ENCODE measurements at places on chromosomes 4 and X. TPM values are rescaled to one million over a fixed set of nuclear protein-coding genes. Genes with fewer than 3 reads are reported as not detected.

GRCh38 chr4:27986476-27986875 is 1125.8 kb downstream of the STIM2 start:
- no peak for DNase-seq

DNA sequence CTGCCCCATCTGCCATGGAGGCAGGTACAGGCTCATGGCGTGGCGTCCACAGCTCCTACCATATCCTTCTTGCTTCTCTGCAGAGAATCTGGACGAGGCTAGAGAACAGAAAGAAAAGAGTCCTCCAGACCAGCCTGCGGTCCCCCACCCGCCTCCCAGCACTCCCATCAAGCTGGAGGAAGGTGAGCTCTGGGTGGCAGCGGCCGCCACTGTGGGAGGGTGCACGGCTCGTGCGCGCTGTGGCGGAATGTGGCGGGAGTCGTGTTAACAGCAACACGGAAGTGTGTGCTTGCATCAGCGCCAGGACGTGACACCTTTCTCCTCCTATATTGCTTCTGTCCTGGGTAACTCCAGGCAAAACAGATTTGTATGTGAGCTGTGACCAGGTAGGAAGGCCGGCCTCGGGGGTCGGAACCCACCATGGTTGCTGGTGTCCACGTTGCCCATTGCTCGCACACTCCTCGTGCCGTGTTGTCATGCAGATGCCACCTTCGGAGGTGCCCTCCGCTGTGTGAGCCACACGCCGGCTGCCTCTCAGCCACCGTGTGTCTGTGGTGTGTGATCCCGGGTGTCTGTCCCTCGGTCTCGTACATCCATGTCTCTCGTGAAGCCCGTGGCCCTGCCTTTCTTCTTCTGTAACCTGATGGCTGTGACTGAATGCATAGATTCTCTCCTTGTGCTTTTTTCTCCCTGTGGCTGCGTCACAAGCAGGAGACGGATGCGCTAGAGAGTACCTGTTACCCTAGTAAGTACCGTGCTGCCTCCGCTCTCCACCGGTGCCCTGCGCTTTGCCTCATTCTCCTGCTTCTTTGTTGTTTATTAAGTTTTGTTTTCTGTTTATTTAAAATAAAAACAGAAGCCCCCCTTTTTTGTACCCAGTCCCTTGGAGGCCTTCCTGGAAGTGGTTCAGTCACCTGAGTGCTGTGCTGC is 37.0 kb downstream of the NOP14 start:
- DNase-seq: no peak

GRCh38 chr4:78481180-78481579 is 70.4 kb upstream of the ANXA3 start:
- DNase-seq: no peak

GRCh38 chrX:111837197-111837596 is 38.8 kb upstream of the TRPC5OS start:
- no peak for DNase-seq

DNA sequence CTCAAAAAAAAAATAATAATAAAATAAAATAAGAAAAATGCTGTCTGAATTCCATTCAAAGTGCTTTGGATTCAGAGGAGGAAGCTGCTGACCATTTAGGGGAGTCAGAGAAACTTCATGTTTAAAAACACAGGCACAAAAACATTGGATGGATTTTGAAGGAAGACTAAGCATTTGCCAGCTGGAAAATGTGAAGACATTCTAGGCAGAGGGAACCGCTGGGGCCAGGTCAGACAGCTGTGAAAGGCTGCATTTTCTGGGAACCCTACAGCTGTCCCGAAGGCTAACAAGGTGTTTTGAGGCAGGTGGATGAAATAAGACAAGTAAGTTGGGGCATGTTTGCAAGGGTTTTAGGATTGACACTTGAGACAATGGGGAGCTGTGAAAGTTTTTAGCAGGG is 38.6 kb downstream of the ING2 start:
- no peak for DNase-seq

GRCh38 chr4:44446191-44446590 is 2.4 kb downstream of the KCTD8 start:
- DNase-seq: no peak

DNA sequence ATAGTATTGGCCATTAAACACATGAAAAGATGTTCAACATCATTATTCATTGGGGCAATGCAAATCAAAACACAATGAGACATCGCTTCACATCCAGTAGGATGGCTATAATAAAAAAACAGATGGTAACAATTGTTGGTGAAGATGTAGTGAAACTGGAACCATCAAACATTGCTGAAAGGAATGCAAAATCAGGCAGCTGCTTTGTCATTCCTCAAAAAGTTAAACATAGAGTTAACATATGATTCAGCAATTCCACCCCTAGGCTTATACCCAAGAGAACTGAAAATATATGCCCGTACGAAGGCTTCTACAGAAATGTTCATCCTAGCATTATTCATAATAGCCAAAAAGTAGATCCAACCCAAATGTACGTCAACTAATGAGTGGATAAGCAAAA is 144.0 kb upstream of the NAP1L5 start:
- no peak for DNase-seq

- no peak for DNase-seq
Measured at GRCh38 chr4:54525602-54526001, 132.2 kb upstream of the KIT start.

GRCh38 chr4:153233761-153234371 is 29.6 kb downstream of the TRIM2 start:
- no peak for DNase-seq

GRCh38 chr4:76712564-76712963 is 185.4 kb downstream of the SOWAHB start:
- no peak for DNase-seq

- DNase-seq: no peak
Measured at GRCh38 chr4:48831532-48832030, 693 bp downstream of the OCIAD1 start.

GRCh38 chr4:39555472-39555871 is 28.2 kb upstream of the UGDH start:
- no peak for DNase-seq

GRCh38 chr4:71230271-71231128 is 108.3 kb upstream of the SLC4A4 start:
- no peak for DNase-seq

DNA sequence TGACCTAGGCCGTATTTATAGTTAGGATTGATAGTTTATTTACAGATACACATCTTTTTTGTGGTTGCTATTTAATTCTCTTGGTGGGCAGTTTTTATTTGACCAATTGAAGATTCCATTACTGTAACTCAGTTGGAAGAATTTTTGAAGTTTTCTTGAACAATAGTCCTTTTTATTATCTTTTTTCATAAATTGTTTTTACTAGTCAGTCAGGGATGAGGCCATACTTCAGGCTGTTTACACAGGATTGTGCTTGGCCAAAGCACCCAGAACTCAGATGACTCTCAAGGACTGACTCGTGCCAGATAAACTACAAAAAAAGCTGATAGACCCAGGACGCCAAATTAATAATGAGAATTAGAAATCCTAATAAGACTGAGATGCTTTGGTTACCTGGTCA is 7.0 kb downstream of the HERC3 start:
- DNase-seq: no peak

DNA sequence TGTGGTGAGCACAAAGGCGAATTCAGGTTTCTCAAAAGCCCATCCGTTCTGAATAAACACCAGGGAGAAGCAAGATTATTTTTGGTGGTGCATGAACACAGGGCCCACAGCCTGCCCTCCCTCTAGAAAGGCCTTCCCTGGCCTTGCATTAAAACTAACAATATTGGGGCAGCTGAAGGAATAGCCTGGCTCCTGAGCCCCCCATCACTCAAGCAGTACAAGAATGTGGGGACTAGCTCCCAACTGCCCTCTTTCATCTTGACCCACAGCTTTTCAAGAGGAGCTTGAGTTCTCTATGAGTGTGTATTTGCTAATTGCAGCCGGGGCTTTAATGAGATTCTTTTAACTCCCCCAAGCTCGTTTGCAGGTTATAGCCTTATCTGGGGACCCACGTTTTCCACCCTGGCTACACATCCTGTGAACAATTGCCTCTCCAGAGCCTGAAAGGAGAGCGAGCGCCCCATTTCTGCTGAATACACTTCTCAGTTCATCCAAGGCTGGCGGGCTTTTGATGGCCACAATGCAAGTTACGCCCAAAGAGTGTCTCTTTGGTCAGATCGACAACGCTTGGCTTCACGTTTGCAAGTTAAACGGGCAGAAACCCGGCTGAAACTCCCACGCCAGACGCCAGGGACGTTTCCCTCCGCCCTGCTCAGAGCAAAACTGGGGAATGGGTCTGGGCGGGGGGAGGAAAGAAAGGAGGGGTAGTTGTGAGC is 4.7 kb upstream of the GSX2 start:
- DNase-seq: no peak

DNA sequence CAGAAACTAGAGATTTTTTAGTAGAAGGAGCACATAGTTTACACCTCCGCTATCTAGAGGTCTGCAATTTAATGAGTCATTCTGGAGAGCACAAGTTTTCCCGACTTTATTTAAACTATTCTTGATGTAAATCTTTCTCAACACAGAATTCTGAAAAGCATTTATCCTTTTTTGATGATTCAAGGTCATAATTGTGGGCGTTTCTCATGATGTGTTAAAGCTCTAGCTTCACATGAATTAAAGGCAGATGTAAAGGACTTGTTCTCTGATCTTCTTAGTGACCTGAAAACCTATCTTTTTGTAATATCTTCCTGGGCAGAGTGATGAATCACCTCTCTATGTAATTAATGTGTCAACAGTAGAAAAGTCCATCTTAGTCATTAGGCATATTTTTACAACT is 128.8 kb downstream of the COMMD8 start:
- no peak for DNase-seq

The NKX3-2 gene
- polyA plus RNA-seq: not detected

The CENPVL1 gene
- 0.27 TPM for polyA plus RNA-seq

The GPR34 gene
- 5.4 TPM for polyA plus RNA-seq

The PAGE5 gene
- polyA plus RNA-seq: not detected

The SAGE1 gene
- polyA plus RNA-seq: not detected

The STOX2 gene
- polyA plus RNA-seq: 10.1 TPM

Measured in right renal pelvis (tissue), 4 donors.